Karpas-422 (cell line): ENCODE measurements at places on chromosomes 4 and X. TPM values are rescaled to one million over a fixed set of nuclear protein-coding genes. Genes with fewer than 3 reads are reported as not detected.

The TMSB4X gene
- 2,363 and 3,856 TPM in 2 replicates for total RNA-seq

The FAM47E gene
- total RNA-seq: not detected in 2 replicates

The PTPN13 gene
- 0.14 TPM in 1 of 2 replicates, not detected in the other for total RNA-seq

The F9 gene
- not detected in 2 replicates for total RNA-seq

The EREG gene
- total RNA-seq: not detected in 2 replicates

DNA sequence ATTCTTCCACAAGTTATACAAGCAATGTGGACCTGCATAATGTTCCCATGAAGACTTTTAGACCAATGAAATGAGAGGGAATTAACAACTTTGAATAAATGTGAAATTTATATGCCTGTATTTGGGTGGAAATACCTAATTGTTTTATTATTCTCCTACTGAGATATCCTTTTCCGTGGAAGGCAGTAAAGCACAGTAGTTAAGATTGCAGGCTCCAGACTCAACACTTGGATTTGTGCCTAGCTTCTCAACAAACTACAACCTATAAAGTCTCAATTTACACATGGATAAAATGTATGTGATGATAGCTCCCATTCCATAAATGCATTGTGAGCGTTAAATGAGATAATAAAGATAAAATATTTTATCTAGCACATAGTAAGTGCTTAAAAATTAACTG, 857.8 kb downstream of the CENPC start:
- H3K27me3 ChIP-seq: no peaks in the 10 kb centered on the region
- no peaks in the 10 kb centered on the region for H3K36me3 ChIP-seq
- DNase-seq: no peak
- H3K27ac ChIP-seq: no peak overlapping the region

- H3K36me3 ChIP-seq: no peaks in the 10 kb centered on the region
- H3K4me3 ChIP-seq: no peak overlapping the region
- no peak for DNase-seq
- H3K27ac ChIP-seq: no peak overlapping the region
- H3K4me1 ChIP-seq: no peaks in the 10 kb centered on the region
These were observed 117.9 kb upstream of the TBC1D9 start for GRCh38 chr4:140874056-140874455.

GRCh38 chrX:51404445-51404844, 71.8 kb downstream of the NUDT10 start:
- no peaks in the 10 kb centered on the region for H3K4me1 ChIP-seq
- no peaks in the 10 kb centered on the region for H3K27me3 ChIP-seq
- DNase-seq: no peak

GRCh38 chr4:17024425-17024824, 126.0 kb upstream of the LDB2 start:
- no peaks in the 10 kb centered on the region for H3K36me3 ChIP-seq
- H3K27ac ChIP-seq: no peak overlapping the region
- H3K4me3 ChIP-seq: no peak overlapping the region
- H3K4me1 ChIP-seq: no peaks in the 10 kb centered on the region
- DNase-seq: no peak

- H3K36me3 ChIP-seq: no peaks in the 10 kb centered on the region
- DNase-seq: no peak
- no peaks in the 10 kb centered on the region for H3K27me3 ChIP-seq
These were observed 58.2 kb downstream of the GAB1 start for GRCh38 chr4:143394739-143395453.

- no peak overlapping the region for H3K27ac ChIP-seq
- no peaks in the 10 kb centered on the region for H3K36me3 ChIP-seq
- no peaks in the 10 kb centered on the region for H3K27me3 ChIP-seq
These were observed 56.4 kb upstream of the PDLIM3 start for GRCh38 chr4:185591679-185592141.

- H3K4me1 ChIP-seq: peaks cover 25% of the 10 kb centered on the region
- no peak for DNase-seq
- no peak overlapping the region for H3K27ac ChIP-seq
- no peak overlapping the region for H3K4me3 ChIP-seq
These were observed 74.1 kb downstream of the TSPAN5 start for GRCh38 chr4:98584265-98584664.

DNA sequence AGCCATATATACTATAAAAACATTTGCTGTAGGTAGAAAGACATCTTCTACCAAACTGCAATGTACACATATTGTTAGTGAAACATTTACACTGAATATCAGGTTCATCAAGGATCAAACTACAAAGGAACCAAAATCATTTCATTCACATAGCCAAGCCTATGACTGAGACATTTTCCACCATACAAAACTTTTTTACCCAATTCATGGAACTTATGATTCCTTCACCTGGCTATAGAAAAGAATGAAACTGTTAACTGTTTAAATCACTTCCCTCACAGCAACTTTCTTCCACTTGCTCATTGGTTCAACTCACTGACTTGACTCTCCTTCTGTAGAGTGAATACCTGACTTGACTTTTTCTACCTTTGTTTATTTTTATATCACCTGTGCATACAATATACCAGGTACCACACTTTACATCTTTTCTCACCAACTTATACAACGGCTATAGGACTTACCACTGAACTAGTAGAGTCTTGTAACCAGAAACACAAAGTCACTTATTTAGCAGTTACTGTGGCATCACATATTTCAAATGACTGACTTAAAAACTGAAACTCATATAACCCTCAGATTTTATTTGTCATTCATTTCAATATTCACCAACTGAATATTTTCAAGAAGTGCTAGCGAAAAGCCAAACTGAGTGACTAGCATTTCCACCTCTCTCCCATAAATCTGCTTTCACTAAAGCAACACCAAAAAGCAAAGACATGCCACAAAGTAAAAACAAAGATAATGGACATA, 30.9 kb downstream of the CAMK2D start:
- H3K27me3 ChIP-seq: no peaks in the 10 kb centered on the region
- no peak overlapping the region for H3K27ac ChIP-seq
- no peak for DNase-seq
- peaks cover 34% of the 10 kb centered on the region for H3K36me3 ChIP-seq

DNA sequence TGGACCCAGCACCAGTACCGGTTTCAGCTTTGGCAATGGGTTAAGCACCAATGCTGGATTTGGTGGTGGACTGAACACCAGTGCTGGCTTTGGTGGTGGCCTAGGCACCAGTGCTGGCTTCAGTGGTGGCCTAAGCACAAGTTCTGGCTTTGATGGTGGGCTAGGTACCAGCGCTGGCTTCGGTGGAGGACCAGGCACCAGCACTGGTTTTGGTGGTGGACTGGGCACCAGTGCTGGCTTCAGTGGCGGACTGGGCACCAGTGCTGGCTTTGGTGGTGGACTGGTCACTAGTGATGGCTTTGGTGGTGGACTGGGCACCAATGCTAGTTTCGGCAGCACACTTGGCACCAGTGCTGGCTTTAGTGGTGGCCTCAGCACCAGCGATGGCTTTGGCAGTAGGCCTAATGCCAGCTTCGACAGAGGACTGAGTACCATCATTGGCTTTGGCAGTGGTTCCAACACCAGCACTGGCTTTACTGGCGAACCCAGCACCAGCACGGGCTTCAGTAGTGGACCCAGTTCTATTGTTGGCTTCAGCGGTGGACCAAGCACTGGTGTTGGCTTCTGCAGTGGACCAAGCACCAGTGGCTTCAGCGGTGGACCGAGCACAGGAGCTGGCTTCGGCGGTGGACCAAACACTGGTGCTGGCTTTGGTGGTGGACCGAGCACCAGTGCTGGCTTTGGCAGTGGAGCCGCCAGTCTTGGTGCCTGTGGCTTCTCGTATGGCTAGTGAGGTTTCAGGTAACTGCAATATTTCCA, 9.8 kb downstream of the TRO start:
- no peak for DNase-seq
- no peaks in the 10 kb centered on the region for H3K36me3 ChIP-seq
- no peak overlapping the region for H3K27ac ChIP-seq
- H3K4me1 ChIP-seq: no peaks in the 10 kb centered on the region
- H3K4me3 ChIP-seq: no peak overlapping the region

DNA sequence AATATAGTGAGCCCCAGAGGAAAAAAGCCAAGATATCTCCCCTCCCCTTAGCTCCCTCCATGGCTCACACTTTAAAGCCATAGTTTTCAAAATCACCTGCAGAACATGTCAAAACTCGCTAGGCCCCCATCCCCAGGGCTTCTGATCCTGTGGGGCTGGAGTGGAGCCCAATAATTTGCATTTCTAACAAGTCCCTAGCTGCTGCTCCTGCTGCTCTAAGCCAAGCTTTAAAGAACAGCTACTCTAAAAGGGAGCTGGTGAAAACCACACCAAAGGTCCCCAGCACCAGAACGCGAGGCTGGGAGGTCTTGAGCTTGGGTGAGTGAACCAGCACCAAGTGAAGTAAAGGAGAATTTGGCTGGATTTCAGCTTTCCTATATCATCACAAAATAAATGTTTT, 237.1 kb downstream of the ZNF674 start:
- H3K4me3 ChIP-seq: no peak overlapping the region
- no peak overlapping the region for H3K27ac ChIP-seq
- no peaks in the 10 kb centered on the region for H3K36me3 ChIP-seq

GRCh38 chr4:134019657-134020056, 181.9 kb downstream of the PABPC4L start:
- H3K36me3 ChIP-seq: no peaks in the 10 kb centered on the region
- H3K27me3 ChIP-seq: no peaks in the 10 kb centered on the region
- no peak overlapping the region for H3K27ac ChIP-seq

GRCh38 chr4:118352843-118353533, at the start of gene PRSS12:
PRSS12 (minus strand) TSS chr4:118353003; CDS start chr4:118352720, 283 bp downstream.
- no peaks in the 10 kb centered on the region for H3K36me3 ChIP-seq
- H3K27me3 ChIP-seq: no peaks in the 10 kb centered on the region
- no peak for DNase-seq
- H3K4me1 ChIP-seq: no peaks in the 10 kb centered on the region
- no peak within 1 kb of the TSS for H3K4me3 ChIP-seq

- no peak overlapping the region for H3K4me3 ChIP-seq
- no peaks in the 10 kb centered on the region for H3K36me3 ChIP-seq
- H3K27me3 ChIP-seq: no peaks in the 10 kb centered on the region
- H3K27ac ChIP-seq: no peak overlapping the region
- DNase-seq: no peak
These were observed 1217.7 kb downstream of the PCDH19 start for GRCh38 chrX:99192421-99192820.

GRCh38 chrX:71282514-71283402, 677 bp upstream of the NONO start:
- peaks cover 23% of the 10 kb centered on the region for H3K4me1 ChIP-seq
- H3K27ac ChIP-seq: peak overlapping the region; percentile 40
- H3K36me3 ChIP-seq: peaks cover 12% of the 10 kb centered on the region; the same call in 1 of the 2 replicates
- DNase-seq: no peak
